ENCODE measurements at places on chromosomes 4 and X.

DNA sequence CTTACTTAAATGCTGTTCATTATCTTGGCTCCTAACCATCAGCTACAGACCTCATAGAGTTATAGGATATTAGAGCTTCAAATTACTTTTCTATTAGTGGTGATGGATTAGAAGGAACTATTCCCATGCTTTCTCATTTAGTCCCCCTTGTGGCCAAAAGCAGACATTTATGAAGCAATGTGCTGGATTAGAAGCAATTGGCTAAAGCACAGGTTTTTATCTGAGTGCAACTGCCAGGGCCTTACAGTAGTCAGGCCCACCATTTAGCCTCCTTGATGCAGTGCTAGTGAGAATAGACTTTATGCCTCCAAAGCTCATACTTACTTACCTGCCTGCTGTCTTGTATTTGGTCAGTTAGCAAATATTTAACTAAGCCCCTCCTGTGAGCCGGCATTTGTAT is 93.0 kb downstream of the TSPAN7 start:
- DNase-seq: no peak

- DNase-seq: no peak
Observed at GRCh38 chrX:42783451-42783850, 5.5 kb upstream of the PPP1R2C start.

DNA sequence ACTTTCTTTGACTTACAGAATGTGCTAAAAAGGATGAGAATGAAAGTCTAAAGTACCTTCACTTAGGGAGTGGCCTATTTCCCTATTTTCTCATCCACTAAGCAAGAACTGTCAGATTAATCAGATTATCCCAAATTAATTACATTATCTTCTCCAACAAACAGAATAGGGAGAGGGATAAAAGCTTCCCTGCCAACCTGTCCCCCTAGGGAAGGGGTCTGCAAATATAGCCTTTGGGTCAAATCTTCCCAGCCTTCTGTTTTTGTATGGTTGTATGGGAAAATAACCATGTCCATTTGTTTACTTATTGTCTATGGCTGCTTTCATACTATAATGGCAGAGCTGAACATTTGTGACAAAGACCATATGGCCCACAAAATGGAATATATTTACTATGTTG is 57.1 kb upstream of the USP38 start:
- no peak for DNase-seq

DNA sequence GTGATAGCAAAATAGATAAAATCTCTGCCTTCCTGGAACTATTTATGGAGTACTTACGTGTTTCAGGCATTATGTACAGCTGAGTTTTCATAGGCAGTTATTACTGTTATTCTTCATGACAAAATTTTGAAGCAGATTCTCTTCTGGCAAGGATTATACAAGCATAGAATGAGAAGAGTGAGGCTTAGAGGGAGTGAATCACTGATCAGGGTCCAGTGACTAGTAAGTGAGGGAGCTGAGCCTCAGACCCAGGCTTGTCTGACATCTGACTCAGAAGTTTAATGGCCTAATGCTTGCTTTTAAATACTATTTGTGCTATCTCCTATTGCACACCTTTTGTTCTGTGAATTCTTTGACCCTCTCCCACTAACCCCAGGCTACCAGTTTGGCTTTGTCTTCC is 110.6 kb downstream of the DTHD1 start:
- no peak for DNase-seq

DNA sequence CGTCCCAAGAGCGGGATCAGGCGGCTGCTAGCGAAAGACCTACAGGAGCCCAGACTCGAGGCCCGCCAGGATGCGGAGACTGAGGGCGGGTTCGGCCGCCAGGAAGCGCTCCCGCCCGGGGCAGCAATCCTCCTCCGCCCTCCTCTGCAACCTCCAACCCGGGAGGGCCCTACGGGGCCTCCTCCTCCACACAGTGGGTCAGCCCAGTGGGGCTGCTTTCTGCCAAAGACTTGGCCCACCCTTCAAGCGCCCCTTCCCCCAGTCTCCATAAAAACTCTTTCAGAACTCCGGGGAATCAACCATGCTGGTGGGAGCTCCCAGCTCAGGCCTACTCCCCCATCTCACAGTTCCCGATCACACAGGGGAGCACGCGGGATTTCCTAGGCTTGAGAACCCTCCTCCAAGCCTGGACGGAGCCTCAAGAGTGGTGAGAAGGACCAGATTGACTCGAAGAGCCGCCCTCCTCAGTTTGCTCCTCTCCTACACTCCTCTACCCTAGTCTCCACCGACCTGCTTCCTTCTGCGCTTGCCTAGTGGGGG is 77.5 kb downstream of the RLIM start:
- DNase-seq: no peak

GRCh38 chrX:50684871-50685270 is 129.1 kb downstream of the SHROOM4 start:
- DNase-seq: no peak

- no peak for DNase-seq
Observed at GRCh38 chr4:81922313-81922712, 450.6 kb upstream of the RASGEF1B start.

DNA sequence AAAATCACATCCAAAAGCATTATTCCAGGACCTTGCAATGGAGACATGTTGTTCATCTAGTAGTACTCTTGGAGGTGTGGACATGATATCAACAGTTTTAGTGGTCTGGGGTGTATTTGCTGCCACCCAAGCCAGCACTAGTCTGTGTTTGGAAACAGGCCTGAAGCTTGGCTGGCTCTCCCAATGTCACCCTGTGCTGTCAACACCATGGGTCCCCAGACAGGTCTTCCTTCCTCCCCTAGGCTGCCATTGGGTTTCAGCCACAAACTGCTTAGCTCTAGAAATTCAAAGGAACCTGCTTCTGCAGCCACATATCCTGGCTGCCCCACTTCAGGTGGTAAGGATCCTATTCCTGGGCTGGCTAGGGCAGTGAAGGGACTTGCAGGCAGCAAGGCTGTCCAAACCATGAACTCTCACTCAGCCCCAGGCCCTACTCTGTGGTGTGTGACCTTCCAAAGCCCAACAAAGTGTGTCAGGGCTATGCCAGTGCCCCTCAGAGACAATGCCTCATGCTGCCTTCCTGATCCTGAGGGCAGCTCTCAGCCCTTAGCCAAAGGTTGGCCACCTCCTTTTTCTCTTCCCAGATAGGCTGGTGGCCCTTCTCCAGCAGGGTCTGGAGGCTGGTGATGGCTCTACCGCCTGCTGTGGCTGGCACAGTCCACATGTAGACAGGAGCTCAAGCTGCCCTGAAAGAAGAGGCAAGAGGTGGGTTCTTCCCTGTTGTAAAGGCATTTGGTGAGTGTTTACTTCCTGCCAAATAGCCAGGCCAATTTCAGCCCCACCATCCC is 18.3 kb downstream of the AMER1 start:
- no peak for DNase-seq

DNA sequence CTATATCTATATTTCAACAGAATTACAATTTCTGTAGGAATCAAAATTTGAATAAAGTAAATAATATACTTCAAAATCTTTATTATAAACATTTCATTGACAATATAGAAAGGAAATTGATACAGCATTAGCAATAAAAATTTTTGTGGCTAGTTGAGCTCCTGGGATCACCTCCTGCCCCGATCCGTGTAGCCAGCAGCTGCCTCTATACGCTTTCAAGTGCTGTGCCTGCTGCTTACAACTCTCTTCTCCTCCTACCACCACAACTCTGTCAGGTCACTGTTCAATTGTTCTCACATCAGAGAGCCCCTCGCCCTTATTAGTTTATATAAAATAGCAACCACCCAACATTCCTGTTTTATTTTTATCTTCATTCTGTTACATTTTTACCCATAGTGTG is 27.6 kb downstream of the INPP4B start:
- DNase-seq: no peak

DNA sequence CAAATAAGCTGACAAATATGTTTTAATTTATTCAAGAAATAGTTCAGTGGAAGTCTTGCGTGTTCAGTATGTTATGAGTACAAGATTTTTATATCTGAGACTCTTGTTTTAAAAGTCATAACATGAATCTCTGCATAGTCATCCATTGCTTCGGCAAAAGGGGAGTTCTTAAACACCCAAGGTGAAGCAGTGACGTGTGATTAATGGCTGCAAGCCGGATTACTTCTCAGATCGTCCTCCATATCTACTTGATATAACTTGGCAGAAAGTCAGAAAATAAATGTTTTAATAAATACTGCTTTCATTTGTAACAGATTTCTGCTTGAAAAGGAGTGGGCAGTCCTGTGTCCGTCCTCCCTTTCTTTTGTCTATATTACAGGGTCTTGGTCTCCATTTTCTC is 64.6 kb upstream of the IL15 start:
- DNase-seq: no peak

DNA sequence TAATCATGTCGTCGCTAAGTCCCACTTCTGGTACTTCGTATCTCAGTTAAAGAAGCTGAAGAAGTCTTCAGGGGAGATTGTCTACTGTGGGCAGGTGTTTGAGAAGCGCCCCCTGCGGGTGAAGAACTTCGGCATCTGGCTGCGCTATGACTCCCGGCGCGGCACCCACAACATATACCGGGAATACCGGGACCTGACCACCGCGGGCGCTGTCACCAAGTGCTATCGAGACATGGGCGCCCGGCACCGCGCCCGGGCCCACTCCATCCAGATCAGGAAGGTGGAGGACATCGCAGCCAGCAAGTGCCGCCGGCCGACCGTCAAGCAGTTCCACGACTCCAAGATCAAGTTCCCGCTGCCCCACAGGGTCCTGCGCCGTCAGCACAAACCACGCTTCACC is 11.3 kb downstream of the PNCK start:
- DNase-seq: peak; percentile 37

DNA sequence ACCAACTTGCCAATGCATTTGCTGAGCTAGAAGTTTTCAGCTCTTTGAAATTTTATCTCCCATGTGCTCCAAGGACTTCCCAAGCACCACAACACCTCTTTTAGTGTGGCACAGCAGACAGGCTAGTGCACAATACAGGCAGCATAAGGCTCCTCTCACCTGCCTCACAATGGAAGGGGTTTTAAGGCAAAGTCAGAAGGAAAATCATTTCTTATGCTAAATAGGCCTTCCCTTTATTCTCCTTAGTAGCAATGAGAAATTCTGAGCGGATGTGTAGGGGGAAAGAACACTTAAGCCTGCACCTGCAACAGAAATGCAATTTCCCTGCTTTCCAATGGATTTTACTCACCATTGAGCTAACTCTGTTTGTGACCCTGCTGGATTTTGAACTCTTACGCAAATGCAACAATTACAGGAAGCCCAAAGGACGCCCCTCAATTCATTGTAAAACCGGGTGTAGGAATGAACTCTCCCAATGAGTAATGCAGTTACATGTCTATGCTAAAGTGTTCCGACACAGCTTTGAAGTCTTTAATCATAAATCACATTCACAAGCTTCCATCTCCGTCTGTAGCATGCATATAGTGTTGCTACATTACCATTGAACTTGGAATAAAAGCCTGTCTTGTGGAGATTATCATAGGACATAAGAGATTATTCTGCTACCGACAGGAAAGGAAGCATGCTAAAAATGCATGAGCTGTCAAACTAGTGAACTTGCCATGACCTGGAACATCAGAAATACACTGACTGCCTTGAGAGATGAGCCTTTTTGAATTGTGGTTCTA is 1084.9 kb downstream of the RPA4 start:
- DNase-seq: no peak
